Thoracic aorta (tissue), 2 donors: ENCODE measurements at places on chromosomes 2 and 18. TPM values are rescaled to one million over a fixed set of nuclear protein-coding genes. Genes with fewer than 3 reads are reported as not detected.

The GALNT5 gene
- 3.7 TPM for total RNA-seq

The NT5C1B gene
- total RNA-seq: not detected

The STON1 gene
- 42.4 TPM for total RNA-seq

The TEKT4 gene
- not detected for total RNA-seq

GRCh38 chr18:48813833-48814489, 136.8 kb downstream of the SMAD7 start:
- DNase-seq: no peak
- H3K36me3 ChIP-seq: peaks cover 8% of the 10 kb centered on the region
- no peaks in the 10 kb centered on the region for H3K27me3 ChIP-seq

- H3K4me3 ChIP-seq: no peak overlapping the region
- DNase-seq: no peak
- H3K27me3 ChIP-seq: no peaks in the 10 kb centered on the region
- no peaks in the 10 kb centered on the region for H3K36me3 ChIP-seq
- H3K4me1 ChIP-seq: peaks cover 11% of the 10 kb centered on the region
These were observed 67.9 kb downstream of the CD8B2 start for GRCh38 chr2:106555053-106555452.

- no peak for DNase-seq
- no peaks in the 10 kb centered on the region for H3K27me3 ChIP-seq
- H3K27ac ChIP-seq: no peak overlapping the region
- no peaks in the 10 kb centered on the region for H3K36me3 ChIP-seq
These were observed 97.8 kb upstream of the NETO1 start for GRCh38 chr18:72965616-72966015.

DNA sequence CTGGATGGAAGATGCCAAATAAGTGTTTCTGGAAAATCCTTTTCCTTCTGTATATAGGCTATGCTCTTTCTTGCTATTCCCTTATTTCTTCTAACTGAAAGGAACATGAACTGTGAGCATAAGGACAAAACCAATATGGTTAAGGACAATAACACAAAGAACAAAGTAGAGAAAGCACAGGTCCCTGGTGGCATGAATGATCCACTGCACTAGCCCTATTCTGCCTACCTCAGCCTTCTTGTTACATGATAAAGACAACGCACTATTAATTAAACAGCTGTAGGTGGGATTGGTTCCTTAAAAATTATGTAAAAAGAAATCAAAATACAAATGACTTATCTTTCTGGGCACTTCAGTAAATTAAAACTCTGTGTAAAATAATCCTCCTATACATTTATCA, 1.9 kb upstream of the WDR75 start:
- DNase-seq: no peak
- no peaks in the 10 kb centered on the region for H3K36me3 ChIP-seq
- H3K27me3 ChIP-seq: no peaks in the 10 kb centered on the region
- peaks cover 25% of the 10 kb centered on the region for H3K4me1 ChIP-seq

DNA sequence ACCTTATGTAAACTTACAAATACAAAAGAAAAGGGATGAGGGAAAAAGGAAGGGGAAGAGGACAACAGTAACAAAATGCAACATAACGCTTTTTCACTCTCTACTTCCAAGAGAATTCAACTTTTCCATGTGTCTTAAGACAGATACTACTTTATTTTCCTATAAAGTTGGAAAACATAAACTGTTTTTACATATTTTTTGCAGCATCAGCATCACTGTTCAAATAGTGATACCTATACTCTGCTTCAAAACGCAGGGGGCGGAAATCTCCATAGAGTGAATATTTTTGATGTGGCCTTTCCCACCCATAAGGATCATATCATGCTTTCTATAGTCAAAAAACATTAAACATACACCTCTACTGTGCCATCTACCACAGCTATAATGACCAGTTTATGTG, 77.5 kb downstream of the BAZ2B start:
- peaks cover 7% of the 10 kb centered on the region for H3K36me3 ChIP-seq
- no peaks in the 10 kb centered on the region for H3K4me1 ChIP-seq
- no peaks in the 10 kb centered on the region for H3K27me3 ChIP-seq
- no peak overlapping the region for H3K4me3 ChIP-seq
- H3K27ac ChIP-seq: no peak overlapping the region

GRCh38 chr2:11132036-11132671, 23.1 kb upstream of the SLC66A3 start:
- H3K4me3 ChIP-seq: peak overlapping the region; percentile 80
- no peak for DNase-seq

DNA sequence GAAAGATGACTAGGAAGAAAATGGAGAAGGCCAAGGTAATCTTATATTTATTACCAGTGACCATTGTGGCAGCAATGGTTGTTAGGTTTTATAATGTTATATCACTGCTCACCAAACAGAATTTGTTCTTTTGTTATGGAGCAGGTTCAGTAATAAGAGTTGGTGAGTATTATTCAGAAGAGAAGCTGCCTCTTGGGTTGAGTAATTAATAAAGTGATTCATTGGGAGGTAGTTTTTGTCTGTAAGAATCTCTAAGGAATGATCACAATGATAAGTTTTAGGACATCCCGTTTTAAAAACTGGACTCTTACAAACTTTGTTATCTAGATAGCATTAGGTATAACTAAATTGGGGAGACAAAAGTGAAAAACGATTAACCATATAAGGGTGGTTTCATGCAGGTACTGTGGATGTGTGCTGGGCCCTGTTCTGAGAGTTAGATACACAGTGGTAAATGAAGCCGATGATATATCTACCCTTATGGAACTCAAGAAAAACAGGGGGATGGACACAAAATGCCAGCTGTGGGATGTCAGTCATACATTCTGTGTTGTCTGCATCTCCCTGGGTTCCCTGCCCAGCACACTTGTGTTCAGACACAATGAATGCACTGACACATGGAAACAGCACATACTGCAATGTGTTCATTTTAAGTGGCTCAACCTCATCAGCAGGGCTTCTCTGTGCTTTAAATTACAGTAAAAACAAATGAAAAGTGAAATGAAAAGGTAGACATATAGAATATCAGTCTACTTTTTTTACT, 7.5 kb downstream of the MAP4K4 start:
- H3K27me3 ChIP-seq: no peaks in the 10 kb centered on the region
- H3K4me3 ChIP-seq: no peak overlapping the region
- no peak overlapping the region for H3K27ac ChIP-seq

- peak overlapping the region; percentile 69 for H3K4me3 ChIP-seq
- H3K27me3 ChIP-seq: no peaks in the 10 kb centered on the region
- H3K4me1 ChIP-seq: no peaks in the 10 kb centered on the region
- no peaks in the 10 kb centered on the region for H3K36me3 ChIP-seq
- DNase-seq: no peak
- H3K27ac ChIP-seq: no peak overlapping the region
These were observed 639 bp downstream of the MRO start for GRCh38 chr18:50819027-50819727.
